ENCODE measurements at places on chromosomes 7 and 10.

GRCh38 chr7:129045682-129046081, 9.2 kb downstream of the TNPO3 start:
- DNase-seq = no peak
- H3K27me3 ChIP-seq = no peaks in the 10 kb centered on the region
- no peak overlapping the region for H3K4me3 ChIP-seq
- H3K27ac ChIP-seq = no peak overlapping the region
- H3K36me3 ChIP-seq = peaks cover 24% of the 10 kb centered on the region

GRCh38 chr10:58856508-58857240, 319.8 kb upstream of the PHYHIPL start:
- H3K27ac ChIP-seq = no peak overlapping the region
- DNase-seq = no peak
- no peaks in the 10 kb centered on the region for H3K4me1 ChIP-seq
- H3K4me3 ChIP-seq = no peak overlapping the region
- no peaks in the 10 kb centered on the region for H3K36me3 ChIP-seq
- H3K27me3 ChIP-seq = no peaks in the 10 kb centered on the region

- no peaks in the 10 kb centered on the region for H3K27me3 ChIP-seq
- no peak for DNase-seq
- H3K27ac ChIP-seq = no peak overlapping the region
- no peak overlapping the region for H3K4me3 ChIP-seq
- H3K4me1 ChIP-seq = peaks cover 14% of the 10 kb centered on the region
Measured at GRCh38 chr10:109862041-109862440, 61.3 kb downstream of the XPNPEP1 start.

DNA sequence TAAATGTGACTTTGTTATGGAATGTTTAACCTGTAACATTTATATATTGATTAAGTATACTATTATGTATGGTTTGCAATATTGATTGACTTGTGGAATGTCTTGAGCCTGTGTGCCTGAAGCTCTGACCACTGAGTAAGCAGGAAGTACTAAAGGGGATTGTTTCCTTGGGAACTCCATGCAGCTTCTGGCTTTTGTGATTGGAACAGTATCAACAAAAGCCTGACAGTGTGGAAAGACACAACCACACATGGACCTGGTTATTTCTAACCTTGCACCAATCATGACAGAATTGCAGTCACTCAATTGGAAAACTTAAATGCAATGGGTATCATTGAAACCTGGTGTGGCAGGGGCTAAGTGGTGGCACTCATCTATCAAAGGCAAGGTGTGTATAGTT, 45.5 kb upstream of the PIK3CG start:
- no peaks in the 10 kb centered on the region for H3K27me3 ChIP-seq
- DNase-seq = no peak
- no peak overlapping the region for H3K27ac ChIP-seq
- H3K4me1 ChIP-seq = no peaks in the 10 kb centered on the region

GRCh38 chr10:80324086-80324485, 32.5 kb downstream of the DYDC1 start:
- no peak overlapping the region for H3K4me3 ChIP-seq
- no peaks in the 10 kb centered on the region for H3K27me3 ChIP-seq

DNA sequence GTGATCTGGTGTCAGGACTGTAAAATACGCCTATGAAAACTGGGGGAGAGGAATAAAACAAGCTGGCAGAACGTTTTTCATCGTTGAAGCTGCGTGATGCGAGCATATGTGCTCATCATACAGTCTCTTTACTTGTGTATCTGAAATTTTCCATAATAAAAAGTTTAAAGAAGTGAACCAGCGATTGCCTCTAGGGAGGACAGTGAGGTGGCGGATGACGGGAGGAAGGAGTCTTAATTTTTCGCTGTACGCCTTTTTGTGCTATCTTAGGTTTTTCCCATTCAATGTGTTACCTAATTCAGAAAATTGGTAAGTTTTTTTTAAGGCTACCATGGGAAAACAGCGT, 891 bp upstream of the WAPL start:
- H3K27me3 ChIP-seq = no peaks in the 10 kb centered on the region
- peak overlapping the region; percentile 78 for H3K4me3 ChIP-seq
- no peak for DNase-seq
- no peaks in the 10 kb centered on the region for H3K36me3 ChIP-seq
- H3K4me1 ChIP-seq = no peaks in the 10 kb centered on the region

DNA sequence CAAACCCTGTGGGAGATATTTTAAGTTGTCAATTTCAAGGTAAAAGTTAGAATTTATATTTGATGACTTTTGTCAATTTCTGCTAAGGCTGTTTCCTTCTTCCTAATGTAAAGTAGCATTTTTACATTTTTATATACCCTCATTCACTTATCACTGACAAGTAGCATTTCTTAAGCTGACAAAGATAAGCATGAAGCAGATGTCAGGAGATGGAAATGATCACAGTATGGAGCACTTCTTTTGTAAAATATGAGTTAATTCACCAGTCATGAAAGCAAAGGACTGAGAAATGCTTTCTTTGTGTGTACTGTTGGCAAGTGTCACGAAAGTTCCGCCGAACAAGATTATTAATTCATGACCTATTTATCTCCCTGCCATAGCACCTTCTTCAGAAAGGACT, 503.9 kb downstream of the DNAJB9 start:
- H3K4me1 ChIP-seq = no peaks in the 10 kb centered on the region
- H3K4me3 ChIP-seq = no peak overlapping the region
- no peak for DNase-seq
- no peak overlapping the region for H3K27ac ChIP-seq

All from esophagus squamous epithelium (tissue), 5 donors.